Activated CD4-positive, alpha-beta T cell treated with anti-CD3 and anti-CD28 coated beads, Interleukin-2, amount 10 ng/mL, durations not matched to agents 24 days and 14 days (primary cell): ENCODE measurements at places on chromosomes 11 and 22. TPM values are rescaled to one million over a fixed set of nuclear protein-coding genes. Genes with fewer than 3 reads are reported as not detected.

The OR4A5 gene
- total RNA-seq = not detected in 2 replicates

The ARHGAP32 gene
- total RNA-seq = 5.7 and 7.1 TPM in 2 replicates

The ART1 gene
- total RNA-seq = not detected in 2 replicates

The KRTAP5-2 gene
- total RNA-seq = not detected in 2 replicates
